ENCODE measurements at places on chromosomes 5 and 9.

GRCh38 chr5:133694181-133694831, 82.0 kb upstream of the FSTL4 start:
- no peak for DNase-seq

DNA sequence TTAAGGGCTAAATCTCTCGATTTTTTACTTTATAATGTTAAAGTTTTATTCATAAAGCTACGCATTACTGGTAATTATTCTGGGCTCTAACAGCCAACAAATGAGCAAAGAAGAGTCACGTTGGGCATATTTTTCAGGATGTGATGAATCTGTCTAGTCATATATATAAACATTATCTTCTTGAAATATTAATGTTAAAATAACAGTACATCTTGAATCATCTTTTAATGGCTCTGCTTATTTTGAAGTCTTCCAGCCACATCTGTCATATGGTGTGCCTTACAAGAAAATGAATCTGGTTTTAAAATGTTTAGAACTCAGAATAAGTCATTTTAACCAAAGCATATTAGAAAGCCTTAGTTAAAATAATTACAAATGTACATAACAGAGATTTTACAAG, 96.9 kb downstream of the CWC27 start:
- DNase-seq: no peak

GRCh38 chr9:132969783-132970182, 8.7 kb upstream of the GFI1B start:
- DNase-seq: no peak

- DNase-seq: no peak
Observed at GRCh38 chr5:153542536-153542935, 52.1 kb downstream of the GRIA1 start.

- no peak for DNase-seq
Observed at GRCh38 chr9:28379082-28379481, 805.8 kb upstream of the C9orf72 start.

GRCh38 chr5:139951296-139951924, 91.7 kb downstream of the NRG2 start:
- DNase-seq: no peak

GRCh38 chr9:19161257-19162025, 34.1 kb upstream of the PLIN2 start:
- DNase-seq: no peak

DNA sequence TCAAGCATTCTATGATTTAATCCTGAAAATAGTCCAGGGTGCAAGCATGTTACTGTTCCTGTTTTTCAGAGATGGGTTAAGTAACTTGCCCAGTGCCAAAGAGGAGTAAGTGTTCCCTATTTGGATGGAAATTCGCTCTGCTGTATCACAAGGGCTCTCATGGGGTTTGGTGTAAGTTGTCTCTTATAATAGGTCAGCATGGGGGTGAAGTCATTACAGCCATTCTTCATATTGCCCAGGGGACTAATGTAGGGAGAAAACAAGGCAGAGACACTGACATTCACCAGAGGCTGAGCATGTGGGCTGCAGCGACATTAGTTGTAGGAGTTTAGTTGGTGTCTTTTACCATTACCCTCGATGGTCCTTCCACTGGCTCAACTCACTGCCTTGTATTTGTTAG, 142.1 kb upstream of the GLRA1 start:
- DNase-seq: no peak

DNA sequence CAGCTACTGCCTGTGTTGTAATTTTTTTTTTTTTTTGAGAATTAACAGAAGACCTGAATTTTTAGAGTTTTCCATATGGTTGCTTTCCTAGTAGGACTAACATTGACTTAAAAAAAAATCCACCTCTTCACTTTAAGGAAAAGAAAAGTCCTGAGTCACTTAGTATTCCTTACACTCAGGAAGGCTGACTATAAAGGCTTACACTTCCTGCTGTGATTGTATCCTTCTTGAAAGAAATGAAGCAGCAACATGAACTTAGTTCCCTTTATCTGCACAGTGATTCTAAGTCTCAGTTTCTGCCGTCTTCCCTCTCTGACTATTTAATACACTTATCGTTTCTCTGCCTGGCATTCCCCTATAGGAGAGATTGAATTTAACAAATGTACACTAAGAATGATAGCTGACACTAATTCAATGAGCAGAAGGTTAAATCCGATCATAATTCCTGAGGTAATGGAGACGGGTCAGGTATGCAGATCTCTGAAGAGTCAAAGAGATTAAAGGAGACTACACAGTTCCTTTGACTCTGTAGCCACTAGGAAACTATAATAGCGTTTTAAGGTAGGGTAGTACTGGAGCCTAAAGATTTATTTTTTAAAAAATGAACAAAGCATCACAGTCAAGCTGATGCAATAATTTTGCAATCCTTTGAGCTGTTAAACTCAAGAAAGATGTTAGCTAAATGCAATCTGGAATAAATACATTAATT, 185.1 kb upstream of the ELAVL2 start:
- DNase-seq: no peak

DNA sequence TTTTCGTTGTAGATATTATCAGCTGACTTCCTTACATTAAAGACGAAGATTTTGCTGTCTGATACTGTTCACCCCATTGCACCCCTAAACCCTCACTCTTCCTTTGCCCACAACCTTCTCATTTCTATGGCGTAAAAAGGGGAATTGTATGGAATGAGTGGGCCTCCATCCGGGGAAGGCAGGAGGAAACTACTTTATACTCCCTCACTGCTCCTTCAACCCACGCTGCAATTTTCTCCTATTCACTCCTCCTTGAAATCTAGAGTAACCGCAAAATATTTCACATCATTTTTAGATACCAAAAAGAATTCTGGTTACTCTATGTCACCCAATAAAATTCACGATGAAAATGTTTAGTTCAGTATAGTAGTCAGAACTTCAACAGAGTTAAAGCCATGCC, 330.8 kb downstream of the DIRAS2 start:
- no peak for DNase-seq

- no peak for DNase-seq
Observed at GRCh38 chr9:113255438-113255837, 19.9 kb downstream of the CDC26 start.

DNA sequence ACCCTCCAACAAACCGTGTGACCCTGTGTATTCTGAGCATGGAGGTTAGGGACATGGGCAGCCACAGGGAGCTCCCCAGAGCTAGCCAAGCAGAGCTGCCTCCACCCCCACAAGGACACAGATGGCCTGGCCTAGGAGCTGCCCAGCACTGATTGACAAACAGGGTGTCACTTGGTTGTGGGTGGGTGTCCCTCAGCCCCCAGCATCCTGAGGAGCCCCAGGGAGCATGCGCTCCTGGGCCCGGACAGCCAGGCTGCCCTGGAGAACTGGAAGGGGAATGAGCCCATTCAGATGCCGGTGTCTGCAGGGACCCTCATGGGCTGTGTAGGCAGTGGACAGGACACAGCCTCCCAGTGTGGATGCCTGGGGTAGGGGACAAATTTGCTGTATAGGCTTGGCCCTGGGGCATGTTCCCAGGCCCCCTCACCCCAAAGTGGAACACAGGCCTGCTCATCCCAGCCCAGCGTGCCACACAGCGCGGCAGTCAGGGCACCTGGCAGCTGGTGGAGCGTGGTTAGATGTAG, 124.8 kb upstream of the LMX1B start:
- no peak for DNase-seq

GRCh38 chr5:36950586-36951457, 74.3 kb downstream of the NIPBL start:
- DNase-seq: no peak

DNA sequence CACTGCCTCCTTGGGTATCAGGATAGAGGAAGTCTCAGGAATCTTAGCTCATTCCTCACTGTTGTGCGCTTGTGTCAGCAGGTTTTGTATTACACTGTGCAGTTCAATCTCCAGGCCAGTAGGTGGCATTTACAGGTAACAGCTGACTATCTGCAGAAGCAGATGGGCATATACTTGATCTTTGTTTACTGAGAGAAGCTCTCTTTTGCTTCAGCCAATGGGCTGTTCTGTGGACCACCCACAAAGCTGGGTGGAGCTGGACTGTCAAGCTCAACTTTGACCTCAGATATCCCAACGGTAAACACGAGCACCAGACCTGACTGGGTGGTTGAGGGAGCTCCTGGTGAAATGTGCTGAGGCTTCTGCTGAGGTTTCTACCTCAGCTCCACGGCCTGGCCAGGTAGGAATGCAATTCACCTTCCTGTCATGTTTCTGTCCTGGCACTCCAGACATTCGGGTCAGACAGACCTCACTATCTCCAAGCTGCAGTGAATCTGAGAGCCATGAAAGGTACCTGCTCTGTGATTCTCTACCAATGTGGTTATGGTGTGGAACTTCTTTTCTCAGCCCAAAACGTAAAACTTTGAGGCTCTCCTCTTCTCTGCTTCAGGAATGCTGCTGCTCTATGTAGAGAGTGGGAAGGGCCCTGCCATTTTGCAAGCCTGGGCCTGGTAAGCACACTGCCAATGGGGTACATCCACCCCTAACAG, 167.9 kb upstream of the ACTBL2 start:
- DNase-seq: no peak

- DNase-seq: no peak
Observed at GRCh38 chr9:121354141-121354540, 15.9 kb downstream of the STOM start.

- DNase-seq: no peak
Observed at GRCh38 chr9:137174722-137175293, 3.0 kb upstream of the TMEM210 start.

- DNase-seq: no peak
Observed at GRCh38 chr5:142426129-142427014, 101.6 kb upstream of the SPRY4 start.

DNA sequence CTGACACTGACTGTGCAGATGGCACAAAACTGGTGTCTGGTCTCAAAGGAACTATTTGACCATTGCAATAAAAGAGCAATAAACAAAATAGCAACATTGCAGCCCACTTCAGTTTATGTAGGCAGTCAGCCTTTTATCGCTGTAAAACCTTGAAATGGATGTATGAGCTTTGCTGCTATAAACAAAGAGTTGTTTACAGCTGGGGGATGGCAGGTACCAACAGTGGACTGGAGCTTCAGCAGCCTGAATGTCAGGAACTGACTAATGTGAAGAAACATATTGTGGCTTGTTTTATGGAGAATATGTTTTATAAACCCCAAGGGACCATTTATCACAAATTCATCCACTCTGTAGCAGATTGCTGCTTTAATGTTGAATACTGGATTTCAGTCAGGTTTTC, 78.0 kb downstream of the PTPRD start:
- no peak for DNase-seq

DNA sequence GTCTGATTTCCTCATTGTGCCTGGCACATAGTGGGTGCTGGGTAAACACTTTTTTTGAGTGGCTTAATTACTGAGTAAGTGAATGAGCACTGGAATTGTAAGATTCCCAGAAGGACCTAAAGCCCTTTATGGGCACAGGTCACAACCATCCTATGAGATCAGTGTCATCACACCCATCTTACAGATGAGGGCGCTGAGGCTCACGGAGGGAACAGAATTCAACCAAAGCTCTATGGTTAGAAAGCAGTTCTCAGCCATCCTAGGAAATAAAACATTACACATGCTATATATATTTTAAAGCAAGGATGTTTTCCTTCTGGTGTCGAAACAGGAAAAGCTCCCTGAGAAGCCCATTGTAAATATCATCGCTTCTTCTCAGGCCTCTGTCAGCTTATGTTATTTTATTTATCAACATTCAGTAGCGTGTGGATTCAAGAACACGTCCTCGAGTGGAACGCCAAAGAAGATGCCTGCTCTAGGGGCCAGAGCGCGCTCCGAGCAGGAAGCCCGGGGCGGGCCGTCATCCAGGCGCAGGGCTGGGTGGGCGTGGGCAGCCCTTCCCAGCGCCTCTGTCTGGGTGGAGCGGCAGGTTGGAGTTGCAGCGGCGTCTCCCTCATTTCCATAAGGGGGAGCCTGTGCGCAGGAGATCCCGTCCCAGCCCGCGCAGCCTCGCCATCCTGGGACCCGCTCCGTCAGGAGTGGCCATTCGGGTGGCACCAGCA, 155.8 kb upstream of the SMIM23 start:
- no peak for DNase-seq

DNA sequence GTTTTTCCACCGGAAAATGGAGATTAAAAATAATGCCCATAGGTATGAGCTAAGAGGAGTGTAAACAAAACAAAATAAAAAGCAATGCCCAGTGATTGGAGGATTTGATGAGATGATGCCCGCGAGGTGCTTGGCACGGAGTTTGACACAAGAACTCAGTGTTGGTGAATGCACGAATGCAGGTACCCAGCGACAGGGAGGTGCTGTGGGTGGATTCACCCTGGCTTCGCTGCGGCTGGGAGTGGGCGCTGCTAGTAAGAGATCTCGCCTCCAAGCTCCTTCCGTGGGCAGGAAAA, 526 bp upstream of the STXBP1 start:
- DNase-seq: no peak

GRCh38 chr9:92138157-92138959, 23.1 kb upstream of the SPTLC1 start:
- DNase-seq: peak; percentile 66

DNA sequence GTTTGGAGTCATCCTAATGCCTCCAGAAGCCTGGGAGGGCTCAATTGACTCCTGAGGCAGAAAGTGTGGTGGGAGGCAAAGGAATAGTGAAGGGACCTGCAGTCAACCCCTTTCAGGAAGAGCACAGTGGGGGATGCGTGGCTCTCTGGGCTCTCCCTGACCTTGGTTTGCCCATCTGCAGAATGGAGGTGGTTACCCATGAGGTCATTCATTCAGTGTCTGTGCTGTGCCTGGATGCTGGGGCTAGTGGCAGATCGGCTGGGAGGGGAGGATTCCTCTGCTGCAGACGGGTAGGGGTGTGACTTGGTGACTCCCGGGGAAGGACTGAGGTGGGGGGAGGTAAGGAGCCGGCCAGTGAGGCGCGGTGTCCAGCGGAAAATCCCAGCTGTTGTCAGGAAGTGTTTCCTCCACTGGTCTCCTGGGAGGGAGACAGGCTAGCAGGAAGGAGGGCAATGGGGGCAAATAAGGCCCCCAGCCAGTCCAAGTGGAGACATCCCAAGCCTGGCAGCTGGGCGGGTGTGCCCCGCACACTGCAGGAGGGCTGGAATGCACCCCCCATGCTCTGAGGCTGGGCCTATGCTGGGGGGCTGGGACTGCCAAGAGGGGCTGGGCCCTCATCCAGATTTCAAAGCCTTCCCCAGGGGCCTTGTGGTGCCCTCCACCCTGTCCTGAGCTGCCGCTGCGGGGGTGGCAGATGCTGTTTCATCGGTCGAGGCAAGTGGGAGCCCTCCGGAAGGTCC, 10.9 kb downstream of the CXXC5 start:
- no peak for DNase-seq

- no peak for DNase-seq
Observed at GRCh38 chr9:137221506-137222111, 431 bp downstream of the RNF208 start.

DNA sequence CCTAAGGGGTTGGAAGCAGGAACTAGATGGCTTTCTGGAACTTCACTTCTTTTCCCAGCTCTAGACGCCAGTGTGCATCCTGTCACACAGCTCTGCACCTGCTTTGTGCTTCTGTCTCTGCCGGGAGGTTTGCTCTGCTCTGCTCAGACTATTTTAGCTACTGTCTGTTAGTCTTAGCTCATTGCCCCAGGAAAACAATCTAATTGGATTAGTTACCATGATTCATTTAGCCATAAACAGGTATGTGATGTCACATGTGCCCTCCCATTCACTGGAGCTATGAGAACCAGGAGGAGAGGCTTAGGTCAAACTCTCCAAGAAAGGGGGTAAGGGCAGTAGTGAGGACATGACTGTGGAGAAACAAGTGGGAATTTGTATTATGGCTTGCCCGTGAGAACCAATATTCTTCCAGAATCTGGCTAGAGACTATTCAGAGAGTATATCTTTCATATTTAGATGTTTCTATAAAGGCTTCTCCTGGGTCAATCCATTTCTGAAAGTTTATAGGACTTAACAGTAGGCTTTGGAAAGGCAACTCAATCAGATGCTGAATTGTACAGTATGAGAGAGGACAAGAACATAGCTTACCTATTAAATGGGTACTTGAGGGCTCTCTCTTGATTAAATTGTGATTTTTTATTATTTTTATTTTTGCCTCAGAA, 22.4 kb upstream of the NREP start:
- DNase-seq: no peak

Measured in activated CD8-positive, alpha-beta memory T cell treated with anti-CD3 and anti-CD28 coated beads for 1 hour (primary cell).